ENCODE measurements at places on chromosomes 16 and 17.
A peak's percentile ranks its signal among the peaks of the same experiment; 100 is the strongest.

- DNase-seq: no peak
Measured at GRCh38 chr16:80189476-80190175, 351.2 kb upstream of the DYNLRB2 start.

- DNase-seq: no peak
Measured at GRCh38 chr17:77888242-77889134, 70.0 kb upstream of the TNRC6C start.

DNA sequence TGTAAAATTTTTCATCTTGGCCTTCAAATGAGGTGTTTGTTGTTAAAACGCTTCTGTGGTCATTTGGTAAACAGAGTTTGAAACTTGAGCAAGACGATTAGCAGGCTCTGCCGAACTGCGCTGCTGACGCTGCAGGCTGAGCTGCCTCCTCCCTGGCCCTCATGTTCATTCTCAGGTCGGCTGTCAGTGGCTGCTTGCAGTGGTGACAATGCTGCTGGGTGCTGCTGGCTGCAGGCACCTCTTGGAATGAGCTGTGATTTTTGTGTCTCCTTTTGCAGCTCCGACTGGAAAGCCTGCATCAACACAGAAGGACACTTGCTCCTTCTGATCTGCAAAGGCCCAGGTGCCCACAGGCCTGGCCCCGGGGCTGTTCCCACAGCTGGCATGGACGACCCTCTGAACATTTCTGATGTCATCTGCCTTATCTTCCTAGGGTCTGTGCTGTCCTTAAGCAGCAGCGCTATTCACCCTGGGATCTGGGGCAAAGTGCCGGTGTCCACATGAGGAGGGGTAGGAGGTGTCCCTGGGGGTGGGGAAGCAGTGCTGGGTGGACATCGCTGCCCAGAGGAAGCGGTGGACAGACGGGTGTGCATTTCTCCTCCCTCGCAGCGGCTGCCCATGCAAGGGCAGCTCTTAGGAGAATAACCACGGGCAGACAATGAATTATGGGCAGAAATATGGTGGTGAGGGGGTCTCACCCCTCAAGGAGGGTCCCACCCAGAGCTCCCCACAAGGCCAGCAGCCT is 23.1 kb upstream of the OSGIN1 start:
- DNase-seq: no peak

GRCh38 chr16:6684076-6684673 is 648.5 kb upstream of the RBFOX1 start:
- DNase-seq: peak; percentile 54

GRCh38 chr17:79832218-79833109 is 6.8 kb downstream of the CBX4 start:
- peak; percentile 83 for DNase-seq

DNA sequence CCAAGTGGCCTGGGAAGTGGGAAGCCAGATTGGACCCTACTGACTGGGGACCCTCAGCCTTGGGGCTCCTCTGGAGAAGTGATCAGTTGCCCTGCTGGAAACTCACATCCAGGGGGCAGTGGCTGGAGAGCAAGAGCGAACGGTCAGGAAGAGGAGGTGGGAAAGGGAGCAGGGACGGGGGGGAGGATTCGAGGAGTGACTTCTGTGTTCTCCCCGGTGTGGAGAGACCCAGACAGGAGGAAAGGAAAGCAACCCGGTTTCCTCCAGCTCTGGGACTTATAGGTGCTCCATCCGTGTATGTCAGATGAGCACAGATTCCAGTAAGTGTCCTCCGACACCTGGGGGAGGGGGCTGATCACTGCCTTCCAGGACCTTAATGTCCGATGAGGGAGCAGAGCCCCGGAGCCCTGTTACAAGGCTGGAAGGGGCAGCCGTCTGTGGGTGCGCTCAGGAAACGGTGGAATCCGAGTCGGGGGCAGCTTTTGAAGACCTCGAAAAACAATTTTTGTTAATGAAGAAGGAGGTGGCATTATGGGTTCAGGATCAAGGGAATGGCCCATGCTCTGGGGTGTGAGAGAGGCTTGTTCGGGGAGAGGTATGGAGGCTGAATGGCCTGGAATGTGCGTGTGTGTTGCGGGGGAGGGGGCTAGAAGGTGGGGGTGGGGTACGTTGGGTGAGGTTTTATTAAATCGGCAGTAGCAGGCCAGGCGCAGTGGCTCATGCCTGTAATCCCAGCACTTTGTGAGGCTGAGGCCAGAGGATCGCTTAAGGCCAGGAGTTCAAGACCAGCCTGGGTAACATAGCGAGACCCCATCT is 34.8 kb upstream of the NDRG4 start:
- DNase-seq: no peak

GRCh38 chr17:81049372-81049911 is 14.5 kb downstream of the BAIAP2 start:
- DNase-seq: peak; percentile 89

DNA sequence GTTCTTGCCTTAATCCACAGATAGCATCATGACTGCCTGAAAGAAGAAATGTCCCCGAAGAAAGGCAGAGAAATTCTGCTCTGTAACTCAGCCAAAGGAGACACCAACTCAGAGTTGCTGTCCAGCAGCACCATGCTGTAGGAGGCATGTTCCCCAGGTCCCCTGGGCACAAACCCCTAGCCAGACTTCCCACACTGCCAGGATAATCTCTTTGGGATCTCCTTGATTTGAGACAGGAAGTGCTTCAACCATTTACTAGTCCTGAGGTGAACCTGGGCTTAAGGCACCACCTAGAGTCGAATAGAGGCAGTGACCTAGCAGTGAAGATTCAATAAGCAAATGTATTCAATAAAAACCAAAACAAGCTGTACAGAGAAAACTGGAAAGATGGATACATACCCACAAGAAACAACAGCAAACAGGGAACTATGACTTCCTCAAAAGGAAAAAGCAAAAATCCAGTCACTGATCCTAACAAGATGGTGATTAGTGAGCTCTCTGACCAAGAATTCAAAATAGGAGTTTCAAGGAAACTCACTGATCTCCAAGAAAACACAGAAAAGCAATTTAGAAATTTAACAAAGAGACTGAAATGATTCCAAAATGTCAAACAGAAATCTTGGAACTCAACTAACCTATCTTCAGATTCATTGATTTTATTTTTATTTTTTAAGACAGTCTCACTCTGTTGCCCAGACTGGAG is 5.7 kb downstream of the OR4D2 start:
- DNase-seq: peak; percentile 54

Measured in OCI-M1 (cell line).